ENCODE measurements at places on chromosomes 2 and 18. TPM values are rescaled to one million over a fixed set of nuclear protein-coding genes. Genes with fewer than 3 reads are reported as not detected.

Gene EML6
- 0.64 TPM for total RNA-seq

Gene GKN2
- total RNA-seq = not detected

Gene RUFY4
- 0.44 TPM for total RNA-seq

Gene DYNAP
- total RNA-seq = 2.3 TPM

Gene IMPACT
- 41.9 TPM for total RNA-seq

Gene TYMS
- 135 TPM for total RNA-seq

Gene RPRM
- total RNA-seq = 38.4 TPM

Gene ZNF521
- total RNA-seq = 3.3 TPM

Gene ANKRD23
- 2.3 TPM for total RNA-seq

Gene MAB21L4
- total RNA-seq = 0.15 TPM

Gene SLC40A1
- total RNA-seq = not detected

Gene CD8B2
- total RNA-seq = not detected

Gene NTSR2
- total RNA-seq = not detected

Gene CRACDL
- total RNA-seq = 0.29 TPM

Gene TLX2
- 0.20 TPM for total RNA-seq

Gene AMER3
- total RNA-seq = 0.59 TPM

Gene DSG1
- not detected for total RNA-seq

Gene ANKRD30BL
- not detected for total RNA-seq

Gene ASB18
- not detected for total RNA-seq

Gene CNRIP1
- 0.70 TPM for total RNA-seq

Gene VIT
- total RNA-seq = 0.15 TPM

Gene CCDC195
- not detected for total RNA-seq

Gene FABP1
- total RNA-seq = not detected

Gene RBKS
- total RNA-seq = 2.3 TPM

Gene UGT1A5
- not detected for total RNA-seq

Gene OR6B2
- not detected for total RNA-seq

Gene ZNF2
- 2.2 TPM for total RNA-seq

Gene PRKAG3
- total RNA-seq = not detected

Gene ARHGAP15
- not detected for total RNA-seq

Gene MREG
- 21.8 TPM for total RNA-seq

Gene IL37
- total RNA-seq = 0.55 TPM

Gene IL36B
- total RNA-seq = not detected

Gene AFG3L2
- total RNA-seq = 75.8 TPM

Gene PSMA8
- total RNA-seq = not detected

Gene PLEK
- not detected for total RNA-seq

Gene ACADL
- total RNA-seq = 0.24 TPM

Gene SGO2
- 27.0 TPM for total RNA-seq

Gene TMEM150A
- total RNA-seq = 19.0 TPM

Gene DUSP19
- total RNA-seq = 1.2 TPM

Gene WDCP
- 36.9 TPM for total RNA-seq

Gene LDAH
- 19.6 TPM for total RNA-seq

Gene SLC14A1
- total RNA-seq = not detected

Gene UPP2
- not detected for total RNA-seq

Gene SH3BP4
- total RNA-seq = 93.8 TPM

Gene SERPINB13
- total RNA-seq = not detected
